Amygdala (tissue), 56 donors: ENCODE measurements at places on chromosomes 1 and 21.

DNA sequence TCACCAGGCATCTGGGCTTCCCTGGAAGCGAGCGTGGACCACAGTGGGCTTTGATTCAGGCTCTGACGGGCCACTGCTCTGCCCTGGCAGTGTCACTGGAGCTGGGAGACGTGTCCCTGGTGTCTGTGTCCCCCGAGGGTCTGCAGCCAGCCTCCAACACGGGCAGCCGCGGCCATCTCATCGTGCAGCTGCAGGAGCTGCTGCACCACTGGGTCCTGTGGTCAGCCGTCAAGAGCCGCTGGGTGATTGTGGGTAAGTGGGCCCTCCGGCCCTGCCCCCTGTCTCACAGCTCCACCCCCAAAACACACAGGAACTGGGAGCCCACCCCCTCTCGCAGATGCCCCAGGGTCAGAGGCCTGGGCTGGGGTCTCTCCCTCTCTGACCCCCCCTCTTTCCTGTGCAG lies 40.7 kb downstream of the DISP3 start:
- DNase-seq, result no peak

GRCh38 chr1:76302711-76303339 lies 228.3 kb downstream of the ST6GALNAC3 start:
- no peak for DNase-seq

- no peak for DNase-seq
These were observed 58.1 kb downstream of the PRKACB start for GRCh38 chr1:84202126-84202525.

DNA sequence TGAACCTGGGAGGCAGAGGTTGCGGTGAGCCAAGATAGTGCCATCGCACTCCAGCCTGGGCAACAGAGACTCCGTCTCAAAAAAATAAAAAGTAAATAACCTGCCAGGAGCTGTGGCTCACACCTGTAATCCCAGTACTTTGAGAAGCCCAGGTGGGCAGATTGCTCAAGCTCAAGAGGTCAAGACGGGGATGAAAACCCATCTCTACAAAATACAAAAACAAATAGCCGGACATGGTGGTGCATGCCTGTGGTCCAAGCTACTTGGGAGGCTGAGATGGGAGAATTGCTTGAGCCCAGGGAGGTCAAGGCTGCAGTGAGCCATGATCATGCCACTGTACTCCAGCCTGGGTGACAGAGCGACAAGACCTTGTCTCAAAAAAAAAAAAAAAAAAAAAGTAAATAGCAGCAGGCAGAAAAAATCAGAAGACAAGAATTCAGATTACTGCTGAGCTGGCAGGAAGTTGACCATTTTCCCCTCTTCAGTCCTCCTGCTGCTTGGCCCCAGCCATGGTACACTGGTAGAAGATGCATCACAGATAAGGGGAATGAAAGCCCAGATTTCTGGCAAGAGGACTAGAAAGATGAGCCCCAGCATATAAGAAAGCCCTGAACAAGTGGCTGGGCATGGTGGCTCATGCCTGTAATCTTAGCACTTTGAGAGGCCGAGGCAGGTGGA lies 97.6 kb downstream of the TOMM20 start:
- no peak for DNase-seq

- no peak for DNase-seq
These were observed 15.0 kb downstream of the ZNF124 start for GRCh38 chr1:247156787-247157232.

GRCh38 chr1:117610036-117610435 lies 4.2 kb downstream of the TENT5C start:
- no peak for DNase-seq

GRCh38 chr1:25679171-25679570 lies 62.6 kb downstream of the MAN1C1 start:
- DNase-seq, result no peak
